ENCODE measurements at places on chromosomes 2 and 18.

DNA sequence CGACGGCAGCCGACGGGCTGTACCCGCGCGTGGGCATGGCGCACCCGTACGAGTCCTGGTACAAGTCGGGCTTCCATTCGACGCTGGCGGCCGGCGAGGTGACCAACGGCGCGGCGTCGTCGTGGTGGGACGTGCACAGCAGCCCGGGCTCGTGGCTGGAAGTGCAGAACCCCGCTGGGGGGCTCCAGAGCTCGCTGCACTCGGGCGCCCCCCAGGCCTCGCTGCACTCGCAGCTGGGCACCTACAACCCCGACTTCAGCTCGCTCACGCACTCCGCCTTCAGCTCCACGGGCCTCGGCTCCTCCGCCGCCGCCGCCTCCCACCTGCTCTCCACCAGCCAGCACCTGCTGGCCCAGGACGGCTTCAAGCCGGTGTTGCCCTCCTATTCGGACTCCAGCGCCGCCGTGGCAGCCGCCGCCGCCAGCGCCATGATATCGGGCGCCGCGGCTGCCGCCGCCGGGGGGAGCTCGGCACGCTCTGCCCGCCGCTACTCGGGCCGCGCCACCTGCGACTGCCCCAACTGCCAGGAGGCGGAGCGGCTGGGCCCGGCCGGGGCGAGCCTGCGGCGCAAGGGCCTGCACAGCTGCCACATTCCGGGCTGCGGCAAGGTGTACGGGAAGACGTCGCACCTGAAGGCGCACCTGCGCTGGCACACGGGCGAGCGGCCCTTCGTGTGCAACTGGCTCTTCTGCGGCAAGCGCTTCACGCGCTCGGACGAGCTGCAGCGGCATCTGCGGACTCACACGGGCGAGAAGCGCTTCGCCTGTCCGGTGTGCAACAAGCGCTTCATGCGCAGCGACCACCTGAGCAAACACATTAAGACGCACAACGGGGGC is 2.0 kb downstream of the SP9 start:
- no peak for DNase-seq

DNA sequence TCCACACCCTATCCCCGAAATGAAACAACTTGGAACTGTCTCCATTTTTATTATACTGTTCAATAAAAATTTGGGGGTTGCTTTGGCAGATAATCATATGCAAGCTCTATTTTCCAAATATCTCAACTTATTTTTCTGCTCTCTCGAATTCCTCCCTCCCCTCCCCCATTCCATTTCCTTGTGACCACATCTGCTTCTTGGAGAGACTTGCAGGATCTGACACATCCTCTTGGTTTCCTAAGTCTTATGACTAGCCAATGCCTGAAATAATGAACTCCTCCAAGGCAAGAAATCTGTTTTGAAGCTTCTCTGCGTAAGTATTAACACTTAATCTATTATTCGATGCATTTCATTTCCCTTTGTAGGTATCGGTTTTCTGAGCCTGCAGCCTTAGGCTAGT is 16.1 kb downstream of the TGIF1 start:
- no peak for DNase-seq

DNA sequence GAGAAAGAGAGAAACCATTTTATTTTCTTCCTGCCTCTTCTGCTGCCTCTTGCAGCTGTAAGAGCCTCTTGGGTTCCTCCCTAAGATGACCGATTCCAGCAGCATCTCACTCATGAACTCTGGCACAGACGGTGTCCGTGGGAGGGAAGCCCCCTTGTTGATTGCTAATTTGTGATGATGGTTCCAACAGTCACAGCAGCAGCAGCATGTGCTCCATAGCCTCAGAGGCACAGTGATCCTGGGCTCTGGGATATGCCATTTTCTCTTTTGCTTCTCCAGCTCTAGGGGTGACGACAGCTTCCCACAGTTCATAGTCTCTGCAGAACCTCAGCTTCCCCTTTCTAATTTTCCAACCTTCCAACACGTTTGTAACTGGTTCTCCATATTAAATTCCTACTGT is 324.2 kb upstream of the HS6ST1 start:
- no peak for DNase-seq

GRCh38 chr2:225037415-225038230 is 4.6 kb downstream of the DOCK10 start:
- DNase-seq: no peak

- no peak for DNase-seq
Measured at GRCh38 chr18:63309422-63309821, 10.1 kb downstream of the BCL2 start.

GRCh38 chr2:152426801-152427200 is 91.8 kb downstream of the FMNL2 start:
- DNase-seq: no peak

DNA sequence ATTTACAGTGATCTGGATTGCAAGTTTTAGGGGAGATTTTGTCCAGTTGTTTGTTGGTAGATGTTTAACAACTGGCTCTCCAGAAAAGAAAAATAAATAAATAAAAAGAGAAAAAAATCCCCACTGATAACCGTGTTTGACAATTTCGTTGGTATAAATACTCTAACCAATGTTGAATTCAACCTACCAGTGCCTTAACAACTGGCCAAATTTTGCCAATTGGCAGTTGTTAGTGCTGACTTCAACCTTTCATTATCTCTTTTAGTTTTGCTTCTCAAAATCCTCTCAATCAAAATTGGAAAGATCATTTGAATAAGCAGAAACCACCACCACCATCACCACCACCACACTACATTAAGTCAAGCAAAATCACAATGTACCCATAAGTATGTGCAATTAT is 490.3 kb downstream of the PIK3C3 start:
- DNase-seq: no peak

DNA sequence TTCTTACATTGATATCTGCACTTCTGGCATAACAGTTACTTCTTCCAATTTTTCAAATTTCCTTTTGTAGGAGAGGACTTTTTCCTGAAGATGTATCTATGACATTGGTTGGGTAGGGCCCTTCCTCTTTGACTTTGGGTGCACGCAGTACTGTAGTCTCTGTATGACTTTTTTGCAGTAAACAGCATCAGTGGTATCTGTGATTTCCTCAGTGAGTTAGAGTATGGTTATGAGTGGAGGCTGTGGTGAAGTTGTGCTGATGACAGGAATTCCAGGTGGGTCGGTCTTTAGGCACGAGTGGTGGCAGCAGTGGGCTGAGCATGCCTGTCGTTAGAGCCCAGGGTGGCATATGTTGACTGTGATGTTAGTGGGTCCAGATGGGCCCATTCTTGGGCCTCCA is 17.6 kb downstream of the ACVR1C start:
- DNase-seq: no peak

GRCh38 chr2:74250189-74250631 is 51.8 kb downstream of the MTHFD2 start:
- DNase-seq: peak; percentile 17

GRCh38 chr2:105738658-105739241 is 6.0 kb upstream of the NCK2 start:
- no peak for DNase-seq

DNA sequence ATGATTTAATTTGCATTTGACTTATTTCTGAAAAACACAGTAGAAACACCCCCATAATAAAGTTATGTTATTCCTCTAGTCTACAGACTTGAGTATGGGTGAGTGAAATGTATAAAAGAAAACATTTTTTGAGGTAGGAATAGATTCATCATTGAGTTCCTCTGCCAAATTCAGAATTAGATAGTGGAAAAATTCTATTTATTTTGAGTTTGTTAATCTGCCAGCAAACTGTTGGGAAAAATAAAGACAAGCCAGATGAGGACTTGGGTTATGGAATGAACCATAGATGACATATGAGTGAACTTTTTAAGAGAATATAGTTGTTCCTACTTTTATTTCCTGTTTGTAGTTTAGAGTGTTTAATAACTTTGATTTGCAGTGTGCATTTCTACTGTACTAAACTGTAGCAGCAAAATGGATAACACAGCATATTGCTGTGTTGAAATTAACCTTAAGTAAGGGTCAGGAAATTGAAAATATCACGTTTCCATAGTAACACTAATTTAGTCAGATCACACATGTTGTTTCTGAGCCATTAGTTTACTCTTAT is 35.6 kb upstream of the PNPT1 start:
- no peak for DNase-seq

DNA sequence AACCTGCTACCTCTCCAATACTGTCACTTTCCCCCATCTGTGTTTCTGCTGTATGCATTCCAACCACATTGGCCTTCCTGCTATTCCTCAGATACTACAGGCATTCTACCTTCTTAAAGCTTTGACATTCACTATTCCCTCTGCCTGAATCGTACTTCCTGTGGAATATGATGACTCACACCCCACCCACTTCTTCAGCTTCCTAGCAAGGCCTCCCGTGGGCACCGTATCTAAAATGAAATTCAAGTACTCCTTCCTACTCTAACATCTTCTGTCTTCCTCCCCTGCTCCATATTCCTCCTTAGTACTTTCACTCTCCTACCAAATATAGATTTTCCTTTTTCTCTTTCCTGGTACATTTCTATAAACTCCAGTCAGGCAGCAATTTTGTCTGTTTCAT is 710.4 kb downstream of the RNF144A start:
- no peak for DNase-seq

DNA sequence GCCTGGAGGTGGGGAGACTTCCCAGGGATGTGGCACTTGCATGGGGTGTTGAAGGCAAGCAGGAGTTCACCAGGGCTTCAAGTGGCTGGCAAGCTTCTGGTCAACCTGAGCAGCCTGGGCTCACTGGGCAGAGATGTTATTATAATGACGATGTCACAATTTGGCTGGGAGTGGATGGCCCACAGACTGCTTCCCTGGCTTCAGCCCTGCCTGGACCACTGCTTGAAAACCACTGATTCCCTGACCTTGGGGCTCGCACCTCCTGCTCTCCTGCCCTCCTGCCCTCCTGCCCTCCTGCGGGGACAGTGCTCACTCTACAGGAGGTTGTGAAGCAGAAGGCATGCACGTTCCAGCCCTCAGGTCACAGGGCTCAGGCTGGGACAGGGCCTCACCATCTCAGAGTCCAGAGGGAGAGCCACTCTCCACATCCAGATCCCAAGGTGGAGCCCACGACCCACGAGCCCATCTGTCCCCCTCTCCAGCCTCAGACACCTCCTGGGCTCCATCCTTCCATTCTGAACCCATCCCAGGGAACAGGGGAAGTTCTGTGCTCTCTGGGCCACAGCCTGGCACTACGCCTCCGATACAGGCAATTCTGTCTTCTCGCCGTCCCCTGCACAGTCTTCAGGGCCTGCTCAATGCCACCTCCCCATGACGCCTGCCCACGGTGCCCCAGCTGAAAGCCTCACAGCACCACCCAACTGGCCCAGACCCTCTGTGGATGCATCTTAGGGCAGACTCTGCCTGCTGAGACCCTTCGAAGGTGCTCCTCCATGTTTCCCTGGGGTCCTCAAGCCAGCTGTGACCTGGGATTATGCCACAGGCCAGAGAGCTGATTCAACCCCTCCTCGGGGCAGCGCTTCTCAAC is 241.6 kb upstream of the RAB6C start:
- no peak for DNase-seq

DNA sequence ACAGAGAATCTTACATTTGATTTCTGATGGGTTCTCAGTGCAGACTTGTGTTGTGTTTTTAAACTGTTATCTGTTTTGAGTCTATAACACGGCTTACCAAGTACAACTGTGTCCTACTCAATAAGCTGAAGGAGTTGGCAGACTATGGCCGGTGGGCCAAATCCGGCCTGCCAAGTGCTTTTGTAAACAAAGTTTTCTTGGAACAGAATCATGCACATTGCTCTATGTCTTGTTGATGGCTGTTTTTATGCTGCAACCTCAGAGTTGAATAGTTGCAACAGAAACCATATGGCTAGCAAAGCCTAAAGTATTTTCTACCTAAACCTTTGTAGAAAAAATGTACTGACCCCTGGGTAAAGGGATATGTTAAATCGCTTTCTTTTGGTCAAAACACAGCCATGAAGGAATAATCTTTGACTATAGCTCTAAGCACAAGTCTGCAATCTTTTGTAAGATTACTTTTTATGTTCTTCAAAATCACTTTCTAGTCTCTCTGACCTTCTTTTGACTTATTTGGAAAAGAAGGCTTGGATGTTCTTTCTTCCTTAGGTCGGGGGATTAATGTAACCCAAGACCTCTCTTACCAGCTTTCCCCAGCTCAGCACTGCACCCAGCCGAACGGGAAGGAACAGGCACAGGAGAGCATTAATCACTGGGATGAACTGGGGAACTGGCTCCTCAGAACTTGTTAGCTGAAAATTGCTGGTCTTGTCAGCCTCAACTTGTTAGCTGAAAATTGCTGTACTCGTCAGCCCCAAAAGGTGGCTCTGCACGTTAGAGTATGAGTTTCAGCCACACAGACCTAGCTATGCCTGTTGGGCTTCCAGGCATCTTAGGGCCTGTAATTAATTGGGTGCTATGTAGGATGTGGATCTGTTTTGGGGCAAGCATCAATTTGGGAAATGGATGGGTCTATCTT is 75.4 kb downstream of the CD8B2 start:
- DNase-seq: no peak

DNA sequence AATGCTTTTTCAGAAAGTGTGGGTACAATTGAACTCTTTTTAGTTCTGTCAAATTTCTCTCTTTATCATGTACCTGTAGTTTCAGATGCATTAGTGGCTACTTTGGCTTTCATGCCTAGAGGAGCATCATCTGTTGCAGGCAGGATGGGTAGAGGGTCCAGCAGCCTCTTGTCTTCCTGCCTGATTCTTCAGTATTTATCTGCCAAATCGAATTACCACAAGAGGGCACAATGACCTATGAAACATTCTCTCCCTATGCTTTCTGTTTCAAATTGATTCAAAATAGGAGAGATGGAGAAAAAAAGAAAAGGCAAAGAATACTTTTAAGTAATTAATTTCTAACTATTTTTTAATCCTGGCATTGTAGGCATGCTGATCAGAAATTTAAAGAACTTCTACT is 477.2 kb downstream of the TRIB2 start:
- no peak for DNase-seq

GRCh38 chr2:222753251-222753824 is 81.9 kb downstream of the MOGAT1 start:
- no peak for DNase-seq

- no peak for DNase-seq
Measured at GRCh38 chr2:164574931-164575330, 46.4 kb downstream of the GRB14 start.

DNA sequence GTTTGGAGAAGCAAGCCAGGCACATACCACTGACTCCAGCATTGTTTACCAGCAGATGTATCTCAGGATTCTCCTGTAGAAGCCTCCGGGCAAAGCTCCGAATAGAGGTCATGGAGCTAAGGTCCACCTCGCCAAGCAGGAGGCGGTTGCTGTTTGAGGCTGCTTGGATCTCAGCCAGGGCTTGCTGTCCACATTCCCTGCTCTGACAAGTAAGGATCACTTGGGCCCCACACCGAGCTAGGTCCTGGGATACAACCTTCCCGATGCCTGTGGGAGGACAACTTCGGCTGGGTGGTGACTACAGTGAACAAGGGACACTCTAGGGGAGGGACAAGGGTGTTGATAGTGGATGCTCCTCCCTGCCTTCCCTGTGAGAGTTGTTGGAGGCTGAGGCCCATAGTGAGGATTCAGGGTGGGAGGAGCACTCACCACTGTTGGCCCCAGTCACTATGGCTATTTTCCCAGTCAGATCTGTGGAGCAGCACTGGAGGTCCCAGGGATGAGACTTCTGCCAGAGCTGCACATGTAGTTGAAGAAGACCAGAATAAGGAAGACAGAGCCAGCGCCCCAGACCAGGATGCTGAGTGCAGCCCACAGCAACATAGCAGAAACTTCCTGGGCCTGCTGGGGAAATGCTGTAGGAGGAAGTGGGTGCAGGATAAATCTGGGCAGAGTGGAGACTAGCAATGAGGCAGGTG is 8.3 kb downstream of the C2orf81 start:
- DNase-seq: no peak

- DNase-seq: no peak
Measured at GRCh38 chr2:177221970-177222369, 9.4 kb downstream of the HNRNPA3 start.
